Foreskin keratinocyte (primary cell): ENCODE measurements at places on chromosomes 11 and 22. TPM values are rescaled to one million over a fixed set of nuclear protein-coding genes. Genes with fewer than 3 reads are reported as not detected.

DNA sequence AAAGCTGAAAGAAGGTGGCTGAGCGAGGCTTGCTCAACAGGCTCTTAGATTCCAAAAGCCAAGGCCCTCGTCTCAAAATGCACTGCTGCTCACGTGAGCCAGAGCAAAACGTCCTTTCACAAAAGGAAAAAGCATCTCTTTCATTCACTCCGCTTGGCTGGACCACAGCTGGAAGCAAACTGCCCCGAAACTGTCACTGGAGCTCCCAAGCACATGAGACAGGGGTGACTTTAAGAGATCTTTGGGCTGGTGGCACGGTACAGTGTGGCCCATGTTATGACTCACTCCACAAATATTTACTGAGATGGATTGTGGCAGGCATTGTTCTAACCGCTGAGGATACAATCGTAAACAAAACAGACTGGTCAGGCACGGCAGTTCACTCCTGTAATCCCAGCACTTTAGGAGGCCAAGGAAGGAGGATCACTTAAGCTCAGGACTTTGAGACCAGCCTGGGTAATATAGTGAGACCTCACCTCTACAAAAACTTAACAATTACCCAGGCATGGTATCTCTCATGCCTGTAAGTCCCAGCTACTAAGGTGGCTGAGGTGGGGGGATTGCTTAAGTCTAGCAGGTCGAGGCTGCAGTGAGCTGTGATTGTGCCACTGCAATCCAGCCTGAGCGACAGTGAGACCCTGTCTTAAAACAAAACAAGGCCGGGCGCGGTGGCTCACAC lies 3.6 kb downstream of the PLA2G6 start:
- peak; percentile 53 for DNase-seq

DNA sequence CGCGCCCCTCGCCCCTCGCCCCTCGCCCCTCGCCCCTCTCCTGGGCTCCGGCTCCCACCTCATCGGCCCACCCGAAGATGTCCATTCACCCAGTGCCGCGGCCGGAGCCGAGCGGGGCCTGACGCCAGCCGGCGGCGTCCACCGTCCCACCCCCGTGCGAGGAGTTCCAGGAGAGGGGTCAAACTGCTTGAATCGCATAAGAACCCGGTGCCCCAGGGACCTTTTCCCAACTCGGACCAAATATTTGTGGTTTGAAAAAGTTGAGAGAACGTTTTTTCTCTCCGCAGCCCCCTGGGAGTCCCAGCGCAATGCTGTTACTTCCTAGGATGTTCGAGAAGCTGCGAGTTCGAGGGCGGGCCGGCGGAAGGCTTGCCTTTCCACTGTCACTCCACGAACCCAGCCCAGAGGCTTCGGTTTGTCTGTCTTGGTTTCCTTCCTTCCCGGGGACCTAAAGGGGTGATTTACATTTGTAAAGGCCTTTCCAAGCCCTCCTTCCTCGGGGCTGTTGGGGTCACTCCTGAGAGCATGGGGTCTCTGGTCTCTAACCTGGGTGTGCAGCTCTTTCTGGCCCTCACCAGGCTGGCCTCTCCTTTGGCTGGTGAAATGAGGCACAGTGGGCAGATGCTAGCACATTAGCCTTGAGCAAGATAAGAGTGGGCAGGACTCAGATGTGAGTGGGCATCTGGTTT lies 38.0 kb downstream of the ETS1 start:
- no peak for DNase-seq

- no peak for DNase-seq
Observed at GRCh38 chr22:37177221-37177620, 10.8 kb downstream of the C1QTNF6 start.

- DNase-seq = no peak
Observed at GRCh38 chr22:48135592-48135991, 1373.1 kb downstream of the TBC1D22A start.

- no peak for DNase-seq
Observed at GRCh38 chr11:74577624-74578396, 14.6 kb upstream of the POLD3 start.

DNA sequence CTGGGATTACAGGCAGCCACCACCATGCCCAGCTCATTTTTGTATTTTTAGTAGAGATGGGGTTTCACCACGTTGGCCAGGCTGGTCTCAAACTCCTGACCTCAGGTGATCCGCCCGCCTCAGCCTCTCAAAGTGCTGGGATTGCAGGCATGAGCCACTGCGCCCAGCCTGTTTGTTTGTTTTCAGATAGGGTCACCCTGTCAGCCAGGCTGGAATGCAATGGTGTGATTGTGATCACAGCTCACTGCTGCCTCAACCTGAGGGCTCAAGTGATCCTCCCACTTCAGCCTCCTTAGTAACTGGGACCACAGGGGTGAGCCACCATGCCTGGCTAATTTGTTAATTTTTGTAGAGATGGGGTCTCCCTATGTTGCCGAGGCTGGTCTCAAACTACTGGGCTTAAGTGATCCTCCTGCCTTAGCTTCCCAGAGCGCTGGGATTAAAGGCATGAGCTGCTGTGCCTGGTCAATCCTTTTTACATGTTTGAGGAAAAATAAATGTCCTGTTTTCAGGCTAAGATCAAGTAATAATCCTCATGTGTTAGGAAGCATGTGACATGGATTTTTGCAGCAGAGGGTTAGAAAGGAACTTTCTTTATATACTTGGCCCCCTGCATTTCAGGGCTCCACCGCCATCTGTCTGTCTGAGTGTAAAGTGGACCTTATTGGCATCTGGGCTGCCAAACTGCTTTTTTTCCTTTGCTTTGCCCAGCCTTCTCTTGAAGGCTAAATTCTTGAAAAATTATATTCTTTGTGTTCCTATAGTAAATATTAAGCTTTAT lies 4.8 kb upstream of the SLC3A2 start:
- no peak for DNase-seq

GRCh38 chr11:126485021-126485792 lies 129.7 kb downstream of the ST3GAL4 start:
- no peak for DNase-seq

DNA sequence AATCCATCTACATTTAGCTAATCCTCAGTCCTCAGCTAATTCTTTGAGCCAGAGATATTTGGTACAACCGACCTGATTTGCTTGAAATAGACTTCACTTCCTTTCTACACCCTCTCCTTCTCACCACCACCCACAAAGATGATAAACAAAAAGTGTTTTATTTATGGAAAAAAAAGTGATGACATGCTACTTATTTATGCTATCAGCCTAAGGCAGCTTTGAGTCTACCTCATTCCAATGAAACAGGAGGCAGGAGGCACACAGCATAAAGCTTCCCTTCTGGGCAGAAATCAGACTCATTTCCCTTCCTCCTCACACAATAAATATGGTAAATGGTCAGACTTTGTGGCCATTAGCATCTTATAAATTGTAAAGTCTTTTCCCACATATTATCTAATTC lies 325.7 kb downstream of the SOX6 start:
- DNase-seq = peak; percentile 18

GRCh38 chr22:21657020-21657359 lies 8.8 kb upstream of the PPIL2 start:
- DNase-seq = no peak

DNA sequence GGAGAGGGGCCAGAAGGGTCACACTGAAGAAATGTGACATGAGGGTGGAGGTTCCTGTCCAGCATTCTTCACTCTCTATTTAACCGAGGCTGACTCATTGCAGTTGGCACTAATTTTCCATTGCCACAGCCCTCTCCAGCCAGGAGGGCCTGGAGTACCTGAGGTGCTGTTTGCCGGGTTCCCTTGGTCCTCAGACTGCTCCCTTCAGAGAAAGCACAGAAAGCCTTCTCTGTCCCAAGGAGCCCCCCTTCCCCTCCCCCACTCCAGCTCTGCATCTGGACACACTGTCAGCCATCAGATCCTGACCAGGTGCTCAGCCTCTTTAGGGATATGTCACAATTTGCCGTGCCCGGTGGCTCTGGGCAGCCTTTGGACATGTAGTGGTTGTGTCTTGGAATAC lies 3.2 kb upstream of the C11orf91 start:
- DNase-seq = no peak

Gene ATP6V1E1
- total RNA-seq = 105 and 118 TPM in 2 replicates

Gene ESAM
- total RNA-seq = not detected in 2 replicates

Gene TBC1D10A
- total RNA-seq = 15.0 and 16.2 TPM in 2 replicates

Gene MMP13
- not detected in 2 replicates for total RNA-seq
